Hematopoietic multipotent progenitor cell treated with erythropoietin and hydrocortisone succinate and interleukin-3 and kit ligand, for 6 days (in vitro differentiated cells): ENCODE measurements at places on chromosomes 1 and 21.

- no peak for DNase-seq
Measured at GRCh38 chr1:211591980-211592493, 13.1 kb upstream of the SLC30A1 start.

DNA sequence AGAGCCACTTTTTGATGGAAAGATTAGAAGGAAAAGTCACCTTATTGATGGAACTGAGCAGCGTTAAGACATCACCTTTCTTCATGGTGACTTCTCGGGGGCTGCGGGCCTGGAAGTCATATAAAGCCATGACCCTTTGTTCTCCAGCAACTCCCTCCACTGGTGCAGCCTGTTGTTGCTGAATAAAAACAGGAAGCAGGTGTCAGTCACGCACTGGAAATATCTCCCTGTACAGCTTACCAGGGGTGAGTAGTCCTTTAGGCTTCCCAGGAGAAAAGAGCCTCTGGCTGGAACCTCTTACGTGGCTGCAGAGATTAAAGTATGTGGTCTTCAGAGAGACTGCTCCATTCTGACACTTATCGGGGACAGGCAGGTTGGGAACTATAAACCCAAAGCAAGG is 31.9 kb downstream of the SPTA1 start:
- DNase-seq: peak; percentile 57

DNA sequence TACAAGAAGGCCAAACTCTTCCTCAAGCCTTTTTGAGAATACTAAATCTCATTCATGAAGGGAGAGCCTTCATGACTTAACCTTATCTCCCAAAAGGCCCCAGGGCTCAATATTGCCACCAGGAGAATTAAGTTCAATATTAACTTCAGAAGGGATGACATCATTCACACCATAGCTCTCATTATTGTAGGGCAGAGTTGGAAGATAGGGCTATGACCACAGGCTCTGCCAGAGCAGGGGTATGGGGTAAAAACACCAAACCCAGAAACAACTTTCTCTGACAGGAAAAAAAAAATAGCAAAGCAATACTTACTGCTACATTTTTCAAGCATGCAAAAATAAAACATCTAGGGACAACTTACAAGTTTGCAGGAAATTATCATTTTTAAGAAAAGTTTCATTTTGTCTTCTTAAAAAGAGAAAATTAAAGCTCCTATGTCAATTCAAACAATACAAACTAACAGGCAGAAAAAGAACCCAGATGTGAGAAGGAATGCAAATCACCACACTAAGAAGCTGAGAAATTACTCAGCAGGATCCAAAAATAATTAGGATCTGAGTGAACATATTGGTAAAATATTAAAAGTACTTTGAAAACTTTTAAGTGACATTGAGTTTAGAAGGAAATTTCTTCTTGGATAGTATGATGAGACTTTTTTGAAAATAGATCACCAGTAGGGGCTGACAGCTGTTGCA is 1156.5 kb downstream of the NCAM2 start:
- DNase-seq: no peak

- no peak for DNase-seq
Measured at GRCh38 chr1:218694636-218695035, 349.5 kb downstream of the TGFB2 start.

DNA sequence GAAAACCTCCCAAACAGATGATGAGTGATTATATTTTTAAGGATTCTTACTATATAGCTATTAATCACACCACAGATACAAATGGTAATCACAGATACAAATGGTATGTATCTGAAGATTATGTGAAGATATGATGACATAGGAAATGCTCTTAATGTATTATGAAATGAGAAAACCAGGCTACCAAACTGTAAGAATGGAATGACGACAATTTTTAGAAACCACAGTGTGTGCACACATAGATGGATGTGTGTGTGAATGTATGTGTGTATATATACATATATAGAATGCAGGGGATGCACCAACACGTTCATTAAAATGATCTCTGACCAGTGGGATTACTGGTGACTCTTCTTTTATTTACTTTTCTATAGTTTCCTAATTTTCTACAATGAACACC is 21.5 kb upstream of the ENAH start:
- no peak for DNase-seq

GRCh38 chr1:160659566-160659965 is 12.7 kb upstream of the SLAMF1 start:
- DNase-seq: no peak

DNA sequence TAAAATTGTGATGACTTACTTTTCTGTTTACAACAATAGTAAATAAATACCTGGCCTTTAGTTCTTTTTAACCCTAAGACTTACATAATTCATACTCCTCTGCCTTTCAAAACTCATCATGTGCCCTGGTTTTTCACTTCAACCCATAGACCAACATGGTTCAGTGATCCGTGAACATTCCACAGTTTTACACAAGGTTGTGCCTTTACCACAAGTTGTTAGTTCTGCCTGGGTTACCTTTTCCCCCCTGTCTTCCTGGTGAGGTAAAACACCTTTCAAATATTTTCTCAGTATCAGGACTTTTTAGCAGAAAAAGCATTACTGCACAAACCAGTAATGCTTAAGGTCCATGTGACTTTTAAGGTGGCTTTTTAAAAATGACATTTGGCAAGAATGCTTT is 1466.4 kb downstream of the PLA2G4A start:
- no peak for DNase-seq

GRCh38 chr1:185324118-185324517 is 7.1 kb upstream of the IVNS1ABP start:
- no peak for DNase-seq

DNA sequence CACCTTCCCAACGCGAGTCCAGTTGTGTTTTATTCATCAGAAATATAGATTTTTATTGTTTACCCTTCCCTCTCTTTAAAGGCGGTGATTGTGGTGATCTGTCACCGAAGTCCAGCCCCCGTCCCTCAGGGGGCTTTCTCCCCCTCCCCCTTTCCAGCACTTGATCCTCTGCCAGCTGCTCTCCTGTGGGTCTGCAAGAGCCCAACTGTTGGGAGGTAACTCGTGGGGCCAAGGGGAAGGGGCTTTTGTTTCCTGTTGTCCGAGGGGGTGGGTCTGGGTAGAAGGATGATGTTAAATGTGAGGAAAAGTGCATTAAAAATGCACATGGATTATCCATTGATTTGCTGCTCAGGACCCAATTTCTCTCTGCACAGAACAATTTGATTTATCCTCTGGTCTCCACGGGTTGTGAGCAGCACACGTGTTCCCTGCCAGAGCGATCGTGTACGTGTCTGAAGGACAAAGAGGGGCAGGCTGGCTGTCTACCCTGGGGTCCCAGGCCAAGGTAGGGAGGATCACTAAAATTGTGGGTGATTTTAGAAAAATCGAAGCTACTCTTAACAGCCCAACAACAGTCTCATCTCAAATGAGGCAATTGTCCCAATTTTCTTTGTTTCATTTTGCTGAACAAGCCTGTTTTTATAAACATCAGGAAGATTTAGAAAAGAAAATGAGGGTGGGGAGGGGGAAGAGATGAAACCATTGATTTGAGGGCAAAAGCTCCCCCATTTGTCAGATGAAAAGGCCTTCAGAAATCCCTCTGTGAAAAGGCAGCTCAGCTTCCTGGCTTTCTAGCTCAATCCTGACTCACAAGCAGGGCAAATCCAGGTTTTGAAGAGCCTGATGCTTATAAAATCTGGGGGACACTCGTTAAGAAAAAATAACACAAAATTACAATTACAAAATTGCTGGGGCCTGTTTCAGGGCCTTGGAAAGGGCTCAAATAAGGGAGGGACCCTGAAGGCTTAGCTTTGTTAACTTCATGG is 176.2 kb downstream of the RHOU start:
- no peak for DNase-seq

DNA sequence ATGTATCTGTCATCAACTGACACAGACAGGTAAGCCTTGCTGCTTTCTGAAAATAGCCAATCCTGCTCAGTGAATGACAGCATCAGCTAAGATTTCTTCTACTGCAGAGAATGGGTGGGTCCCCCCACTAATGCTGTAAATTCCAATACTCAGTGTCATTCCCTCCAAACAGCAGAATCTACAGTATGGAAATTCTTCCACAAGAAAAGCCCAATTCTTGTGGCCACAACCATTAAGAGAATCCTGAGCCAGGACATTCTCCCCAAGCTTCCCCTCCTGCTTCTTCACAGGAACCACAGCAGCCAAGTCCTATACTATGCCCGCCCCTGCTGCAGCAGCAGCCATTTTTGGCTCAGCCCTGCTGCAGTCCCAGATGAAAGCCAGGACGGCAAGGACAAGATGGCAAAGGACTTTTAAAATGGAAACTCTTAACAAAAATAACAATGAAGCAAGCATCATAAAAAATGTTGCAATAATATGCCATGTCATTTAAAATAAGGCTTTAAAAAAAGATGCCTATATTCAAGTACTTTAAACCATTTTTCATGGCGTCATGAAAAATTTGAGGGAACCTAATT is 26.8 kb downstream of the EIF4G3 start:
- DNase-seq: no peak

- DNase-seq: peak; percentile 33
Measured at GRCh38 chr21:33157303-33157702, 72.4 kb upstream of the IFNAR2 start.

DNA sequence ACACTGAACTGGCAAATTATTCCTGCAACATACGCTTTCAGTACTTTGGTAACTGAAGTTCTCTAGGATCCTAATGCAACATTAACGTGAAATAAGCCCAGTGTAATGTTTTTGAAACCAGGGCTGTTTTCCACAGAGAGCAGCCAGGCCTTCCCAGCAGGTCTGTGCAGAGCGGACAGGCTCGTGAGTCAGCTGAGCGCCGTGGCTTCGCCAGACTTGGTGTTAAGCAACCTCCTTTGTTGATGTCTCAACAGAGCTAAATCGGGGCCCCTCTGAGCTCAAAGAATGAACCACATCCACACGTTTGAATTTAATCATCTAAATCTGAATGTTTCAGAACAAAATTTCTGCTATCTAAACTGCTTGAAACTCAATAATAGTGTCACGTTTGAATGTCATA is 181.8 kb upstream of the FMN2 start:
- peak; percentile 67 for DNase-seq

- DNase-seq: no peak
Measured at GRCh38 chr1:6180268-6180706, at the start of gene CHD5. Gene CHD5, minus strand, starts transcription at chr1:6180321. Its CDS starts 298 bp downstream, at chr1:6180023.

- DNase-seq: no peak
Measured at GRCh38 chr1:85544689-85545215, 35.8 kb upstream of the CCN1 start.

GRCh38 chr1:60052601-60053000 is 21.0 kb downstream of the C1orf87 start:
- DNase-seq: no peak

- DNase-seq: no peak
Measured at GRCh38 chr21:44090325-44090724, 16.9 kb upstream of the PWP2 start.

- peak; percentile 31 for DNase-seq
Measured at GRCh38 chr1:108208724-108209446, 8.7 kb upstream of the SLC25A24 start.

DNA sequence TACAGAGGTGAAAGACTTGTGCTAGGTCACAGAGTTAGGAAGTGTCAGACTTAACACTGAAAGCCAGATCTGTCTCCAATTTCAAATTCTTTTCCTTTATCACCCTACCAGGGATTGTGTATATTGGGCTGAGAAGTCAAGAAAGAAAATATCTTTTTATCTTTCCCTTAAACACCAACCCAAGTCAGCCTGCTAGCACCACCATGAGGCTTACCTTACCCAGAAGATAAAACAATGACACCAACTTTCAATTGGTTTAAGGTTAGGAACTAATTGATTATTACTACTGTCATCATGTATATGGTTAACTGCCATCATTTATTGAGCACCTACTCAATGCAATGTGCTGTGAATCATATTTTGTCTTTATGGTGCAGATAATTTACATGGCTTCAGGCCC is 178.9 kb upstream of the FOXD3 start:
- no peak for DNase-seq

GRCh38 chr1:39368045-39368444 is 123.4 kb upstream of the BMP8A start:
- no peak for DNase-seq

DNA sequence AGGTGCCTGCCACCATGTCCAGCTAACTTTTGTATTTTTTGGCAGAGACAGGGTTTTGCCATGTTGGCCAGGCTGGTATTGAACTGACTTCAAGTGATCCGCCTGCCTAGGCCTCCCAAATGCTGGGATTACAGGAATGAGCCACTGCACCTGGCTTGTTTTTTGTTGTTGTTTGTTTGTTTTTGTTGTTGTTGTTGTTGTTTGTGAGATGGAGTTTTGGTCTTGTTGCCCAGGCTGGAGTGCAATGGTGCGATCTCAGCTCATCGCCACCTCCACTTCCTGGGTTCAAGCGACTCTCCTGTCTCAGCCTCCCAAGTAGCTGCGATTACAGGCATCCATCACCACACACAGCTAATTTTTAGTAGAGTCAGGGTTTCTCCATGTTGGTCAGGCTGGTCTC is 7.1 kb upstream of the L1TD1 start:
- no peak for DNase-seq

DNA sequence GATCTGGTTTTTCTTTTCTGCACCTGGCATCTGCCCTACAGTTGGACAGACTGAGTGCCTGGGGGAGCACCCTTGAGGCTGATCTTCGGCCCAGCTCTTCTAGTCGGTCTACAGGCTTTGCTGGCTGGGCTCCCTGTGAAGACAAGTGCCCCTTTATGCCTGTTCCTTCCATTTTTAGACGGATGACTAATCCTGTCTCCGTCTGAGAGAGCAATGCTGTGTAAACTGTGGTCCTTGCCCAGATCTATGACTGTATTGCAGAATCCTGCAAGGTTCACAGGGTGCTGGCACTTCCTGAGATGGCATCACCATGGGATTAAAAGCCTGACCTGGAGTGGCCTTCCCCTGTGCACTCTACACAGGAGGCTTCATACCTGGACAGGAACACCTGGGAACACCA is 47.6 kb upstream of the SAMD13 start:
- no peak for DNase-seq

GRCh38 chr1:58456470-58456869 is 90.1 kb downstream of the OMA1 start:
- no peak for DNase-seq

GRCh38 chr1:21292984-21293536 is 2.8 kb upstream of the ECE1 start:
- DNase-seq: no peak

DNA sequence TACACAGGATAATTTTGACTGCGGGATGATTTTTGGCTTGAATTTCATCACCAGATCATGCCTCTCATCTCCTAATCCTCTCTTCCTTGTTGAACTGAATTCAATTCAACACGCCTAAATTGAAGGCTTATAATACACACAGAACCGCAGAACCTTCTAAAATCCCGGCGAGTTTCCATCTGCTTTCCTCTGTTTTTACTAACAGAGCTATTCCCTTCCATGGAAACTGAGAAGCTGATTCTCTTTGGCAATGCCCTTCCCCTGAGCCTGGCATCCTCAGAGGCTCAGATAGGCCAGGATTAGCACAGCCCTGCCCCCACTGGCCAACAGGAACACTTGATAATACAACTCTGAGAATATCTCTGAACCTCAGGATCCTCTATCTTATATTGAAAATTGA is 130.2 kb downstream of the CAPN8 start:
- DNase-seq: no peak
